ENCODE measurements at places on chromosomes 6 and 20.
A peak's percentile ranks its signal among the peaks of the same experiment; 100 is the strongest.

- no peak for DNase-seq
These were observed 89.0 kb downstream of the IPCEF1 start for GRCh38 chr6:154267508-154268106.

- DNase-seq, result no peak
These were observed 371 bp downstream of the HMGN4 start for GRCh38 chr6:26538572-26538902.

DNA sequence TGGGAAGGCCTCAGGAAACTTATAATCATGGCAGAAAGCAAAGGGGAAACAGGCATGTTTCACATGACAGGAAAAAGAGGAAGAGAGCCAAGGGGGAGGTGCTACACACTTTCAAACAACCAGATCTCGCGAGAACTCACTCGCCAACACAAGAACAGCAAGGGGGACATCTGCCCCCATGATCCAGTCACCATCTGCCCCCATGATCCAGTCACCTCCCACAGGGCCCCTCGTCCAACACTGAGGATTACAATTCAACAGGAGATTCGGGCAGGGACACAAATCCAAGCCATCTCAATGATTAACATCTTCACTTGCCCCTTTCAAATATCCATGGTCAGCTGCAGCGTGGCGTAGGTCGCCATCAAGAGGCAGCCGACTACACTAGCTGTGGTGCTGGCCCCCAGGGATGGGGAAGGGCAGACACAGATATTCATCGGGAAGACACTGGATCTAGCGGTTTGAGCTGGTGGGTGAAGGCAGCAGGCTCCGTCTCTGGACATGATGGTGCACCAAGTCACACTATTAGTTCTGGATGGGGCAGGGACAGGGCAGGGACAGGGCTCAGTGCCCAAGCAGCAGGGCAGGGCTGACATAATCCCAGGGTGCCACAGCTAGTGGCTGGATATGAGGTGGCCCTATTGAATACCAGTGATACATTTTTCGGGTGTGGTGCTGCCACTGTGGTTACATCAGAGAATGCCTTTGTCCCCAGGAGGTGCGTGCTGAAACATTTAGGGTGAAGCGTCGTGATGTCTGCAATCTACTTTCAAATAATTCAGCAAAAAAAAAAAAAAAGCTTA lies 31.6 kb downstream of the TUBB2B start:
- DNase-seq, result peak; percentile 43

- DNase-seq, result no peak
These were observed 24.5 kb upstream of the FAM135A start for GRCh38 chr6:70388814-70389213.

GRCh38 chr6:44943541-44943940 lies 384.6 kb upstream of the RUNX2 start:
- DNase-seq, result no peak

DNA sequence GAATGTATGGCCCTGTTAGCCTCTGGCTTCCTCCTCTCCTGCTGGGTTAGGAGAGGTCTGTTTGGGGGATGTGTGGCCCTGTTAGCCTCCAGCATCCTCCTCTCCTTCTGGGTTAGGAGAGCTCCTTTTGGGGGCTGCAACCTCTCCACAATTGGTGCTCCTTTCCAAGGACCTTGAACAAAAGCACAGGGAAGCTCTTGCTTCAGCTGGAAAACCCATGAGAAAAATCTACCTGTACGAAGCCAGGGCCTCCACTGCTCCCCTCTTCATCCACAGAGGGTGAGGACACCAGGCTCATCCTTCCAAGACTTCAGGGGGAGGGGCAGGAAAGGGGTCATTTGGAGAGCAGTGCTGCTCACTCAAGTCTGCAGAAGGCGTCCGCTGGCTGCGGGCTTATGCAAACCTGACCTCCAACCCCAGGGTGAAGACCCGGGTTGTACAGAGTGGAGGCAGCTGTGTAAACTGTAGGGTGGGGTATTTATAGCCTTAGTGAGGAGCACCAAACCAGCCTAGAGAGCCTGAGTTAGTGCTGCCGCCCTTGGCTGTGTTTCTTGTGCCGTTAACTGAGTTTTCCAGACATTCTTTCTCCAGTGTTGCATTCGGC lies 62.1 kb downstream of the SLC24A3 start:
- DNase-seq, result peak; percentile 81

- DNase-seq, result no peak
These were observed 59.0 kb downstream of the CTCFL start for GRCh38 chr20:57465943-57466342.

DNA sequence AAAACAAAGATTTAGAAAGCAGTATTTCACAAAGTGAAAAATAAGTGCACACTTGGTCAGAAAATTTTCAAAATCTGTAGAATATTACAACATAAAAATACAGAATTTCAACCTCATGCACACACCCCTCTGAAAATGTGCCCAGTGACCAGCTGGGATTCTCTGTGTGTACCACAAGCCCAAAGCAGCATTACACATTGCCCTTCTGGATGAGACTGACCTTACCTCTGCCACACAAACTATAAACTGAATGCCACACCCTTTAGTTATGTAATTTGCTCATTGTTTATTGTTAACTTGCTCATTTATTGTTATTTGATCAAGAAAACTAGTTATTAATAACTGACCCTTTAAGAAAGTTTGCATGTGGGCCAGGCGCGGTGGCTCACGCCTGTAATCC lies 303.0 kb downstream of the FOXC1 start:
- DNase-seq, result no peak

GRCh38 chr20:24784607-24785006 lies 164.5 kb upstream of the CST7 start:
- no peak for DNase-seq

DNA sequence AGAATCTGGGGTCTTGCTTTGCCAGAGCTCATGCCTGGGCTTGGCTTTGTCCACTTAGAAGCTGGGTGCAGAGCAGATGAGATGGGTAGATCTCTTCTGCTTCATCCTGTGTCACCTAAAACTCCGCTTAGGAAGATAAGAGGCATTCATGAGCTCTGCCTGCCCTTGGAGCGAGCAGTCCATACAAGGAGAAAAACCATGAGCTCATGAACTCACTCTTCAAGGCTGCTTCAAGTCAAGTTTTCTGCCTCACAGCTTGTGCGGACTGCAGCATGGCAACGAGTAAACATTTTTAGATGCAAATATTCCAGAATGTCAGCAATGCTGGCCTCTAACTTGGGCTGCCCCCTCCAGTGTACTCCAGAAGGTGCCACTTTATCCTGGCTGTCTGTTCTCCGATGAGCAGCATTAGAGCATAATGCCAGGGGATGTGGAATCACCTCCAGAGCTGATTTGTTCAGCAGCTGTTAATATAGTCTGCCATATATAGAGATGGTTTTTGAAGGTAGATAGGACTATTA lies 10.7 kb upstream of the UQCC2 start:
- no peak for DNase-seq

DNA sequence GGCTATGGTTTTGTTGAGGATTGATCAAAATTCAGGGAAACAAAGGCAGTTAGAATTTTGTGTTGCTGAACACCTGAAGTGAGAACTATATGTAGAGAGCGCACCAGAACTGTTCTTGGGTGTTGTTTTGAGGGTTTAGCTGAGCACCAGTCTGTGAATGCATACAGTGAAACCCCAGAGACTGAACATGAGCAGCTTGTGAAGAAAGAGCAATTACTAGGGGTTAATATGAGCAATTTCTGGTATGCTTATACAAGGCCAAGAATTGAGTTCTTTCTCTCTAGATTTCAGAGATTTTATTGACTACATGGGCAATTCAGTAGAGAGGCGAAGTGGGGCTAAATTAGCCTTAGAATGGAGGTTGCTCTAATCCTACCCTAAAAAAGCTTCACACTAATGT lies 93.9 kb downstream of the CD2AP start:
- DNase-seq, result no peak

DNA sequence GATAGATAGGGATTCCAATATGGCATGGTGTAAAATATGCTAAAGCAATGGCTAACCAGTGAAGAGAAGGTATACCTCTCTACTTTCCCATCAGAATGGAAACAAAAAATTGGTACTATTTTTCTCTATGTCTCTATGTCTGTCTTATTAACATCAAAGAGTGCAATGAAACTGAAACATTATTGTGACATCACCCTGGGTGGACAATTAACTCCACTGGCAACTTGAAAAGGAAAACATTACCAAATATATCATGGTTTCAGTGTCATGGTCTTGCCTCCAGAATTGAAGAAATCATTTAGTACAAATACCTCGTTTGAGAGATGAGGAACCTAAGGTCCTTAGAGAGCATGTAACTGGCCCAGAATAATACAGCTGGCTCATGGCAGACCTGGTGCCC lies 1132.5 kb upstream of the MAP3K7 start:
- DNase-seq, result no peak

DNA sequence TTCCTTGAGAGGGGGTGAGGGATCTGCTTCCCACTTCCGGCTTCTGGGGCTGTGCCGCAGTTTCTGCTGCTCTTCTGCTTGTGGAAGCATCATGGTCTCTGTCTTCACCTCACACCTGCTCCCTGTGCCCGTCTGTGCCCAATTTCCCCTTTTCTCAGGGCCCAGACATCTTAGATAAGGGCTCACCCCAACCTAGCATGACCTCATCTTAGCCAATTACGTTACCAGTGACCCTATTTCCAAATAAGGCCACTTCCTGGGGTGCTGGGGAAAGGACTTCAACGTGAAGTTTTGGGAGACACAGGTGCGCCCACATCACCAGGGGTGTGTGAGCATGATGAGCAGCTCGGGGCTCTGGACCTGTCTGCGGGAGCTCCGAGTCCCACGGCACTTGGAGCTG lies 20.7 kb upstream of the RBBP8NL start:
- DNase-seq, result no peak

- no peak for DNase-seq
These were observed 45.1 kb upstream of the FAM83D start for GRCh38 chr20:38880952-38881735.

DNA sequence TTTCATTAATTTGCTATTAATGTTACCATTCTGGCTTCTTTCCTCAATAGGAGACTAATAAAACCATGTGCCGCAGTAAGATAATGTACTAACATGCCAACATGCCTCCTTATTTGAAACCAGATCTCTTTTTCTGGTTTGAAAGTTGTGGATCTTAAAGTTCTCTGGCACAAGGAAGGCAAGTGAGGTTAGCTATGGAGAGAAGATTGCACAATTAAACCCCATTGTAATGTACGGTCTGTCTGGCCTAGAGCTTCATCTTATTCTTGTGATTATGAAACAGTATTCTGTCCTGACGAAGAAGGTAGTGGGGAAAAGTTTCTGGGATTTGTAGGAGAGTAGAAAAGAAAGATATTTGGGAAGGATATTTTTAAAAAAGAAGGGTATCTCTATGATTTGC lies 68.4 kb downstream of the EYA4 start:
- no peak for DNase-seq

DNA sequence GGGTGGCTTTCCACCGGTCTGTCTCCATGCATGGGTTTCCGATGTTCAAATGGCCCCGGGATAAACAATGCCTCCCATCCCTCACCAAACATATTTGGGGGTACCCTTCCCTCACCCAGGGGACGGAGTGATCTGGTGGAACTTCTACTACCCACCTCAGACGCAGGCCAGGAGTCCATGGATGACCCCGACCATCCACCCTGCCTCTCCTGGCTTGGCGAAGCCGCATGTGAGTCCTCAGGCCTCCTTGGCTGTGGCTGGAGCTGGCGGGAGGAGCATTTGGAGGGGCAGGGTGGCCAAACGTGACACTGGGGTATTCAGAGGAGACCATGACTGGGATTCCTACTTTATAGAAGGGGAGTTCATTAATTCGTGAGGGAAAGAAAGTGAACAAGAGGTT lies 45.9 kb upstream of the FRMD1 start:
- DNase-seq, result peak; percentile 2

GRCh38 chr6:5151955-5152401 lies 66.8 kb downstream of the PPP1R3G start:
- DNase-seq, result no peak

DNA sequence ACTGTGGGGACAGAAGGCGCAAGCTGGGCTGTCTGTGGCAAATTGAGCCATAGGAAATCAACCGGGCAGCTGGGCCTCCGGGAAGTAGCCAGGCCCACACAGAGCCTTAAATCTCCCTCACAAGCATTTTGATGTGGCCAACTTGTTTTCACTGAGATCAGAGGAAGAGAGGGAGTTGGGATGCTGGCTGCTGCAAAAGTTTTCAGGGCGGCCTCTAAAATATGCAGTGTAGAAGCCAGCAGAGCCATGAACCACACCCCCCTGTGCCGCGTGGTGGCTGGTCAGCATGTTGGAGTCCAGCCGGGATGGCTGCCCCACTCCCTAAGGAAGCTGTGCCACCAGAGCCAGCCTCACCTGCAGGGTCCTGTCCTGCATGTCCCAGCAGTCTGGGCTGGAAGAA lies 167.4 kb downstream of the CDC5L start:
- no peak for DNase-seq

DNA sequence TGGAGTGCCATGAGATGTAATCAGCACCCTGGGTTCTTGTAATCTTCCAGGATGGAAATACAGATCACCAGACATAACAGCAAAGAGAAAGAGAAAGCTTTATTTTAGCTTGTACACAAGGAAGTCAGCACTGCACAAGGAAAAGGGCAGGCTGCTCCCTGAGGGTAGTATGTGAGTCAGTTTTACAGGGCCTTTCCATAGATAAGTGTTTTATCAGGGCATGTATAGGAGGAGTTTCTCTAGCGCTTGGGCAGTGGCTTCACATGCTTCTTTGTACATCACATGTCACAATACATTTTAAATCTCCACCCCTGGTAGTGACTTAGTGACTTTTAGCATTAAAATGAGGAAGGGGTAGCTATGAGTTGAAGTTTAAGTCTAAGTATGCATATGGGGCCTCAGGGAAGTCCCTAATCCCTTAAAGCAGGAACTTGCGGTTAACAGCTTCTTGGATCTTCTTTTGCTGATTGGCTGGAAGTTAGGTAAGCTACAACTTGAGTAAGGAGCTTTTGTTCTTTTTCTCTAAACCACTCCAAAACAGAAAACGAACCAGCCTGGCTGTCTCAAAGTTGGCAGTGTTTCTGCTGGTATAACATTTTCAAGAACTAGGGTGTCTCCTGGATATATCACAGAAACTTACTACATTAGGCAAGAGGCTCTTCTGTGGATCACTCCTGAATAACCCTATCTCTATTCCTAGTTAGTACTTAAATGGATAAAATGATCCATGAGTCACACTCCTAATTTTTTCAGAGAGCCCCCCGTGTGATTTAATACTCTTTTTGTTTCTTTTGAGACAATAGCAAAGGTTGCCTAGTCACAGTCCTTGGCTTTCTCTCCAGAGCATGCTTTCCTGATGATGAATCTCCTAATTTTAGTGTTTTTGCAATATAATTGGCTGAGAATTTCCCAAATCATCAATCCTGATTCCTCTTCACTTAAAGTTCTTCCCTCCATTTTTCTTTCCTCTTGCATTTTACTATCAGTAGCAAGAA lies 60.2 kb downstream of the MRAP2 start:
- DNase-seq, result no peak

DNA sequence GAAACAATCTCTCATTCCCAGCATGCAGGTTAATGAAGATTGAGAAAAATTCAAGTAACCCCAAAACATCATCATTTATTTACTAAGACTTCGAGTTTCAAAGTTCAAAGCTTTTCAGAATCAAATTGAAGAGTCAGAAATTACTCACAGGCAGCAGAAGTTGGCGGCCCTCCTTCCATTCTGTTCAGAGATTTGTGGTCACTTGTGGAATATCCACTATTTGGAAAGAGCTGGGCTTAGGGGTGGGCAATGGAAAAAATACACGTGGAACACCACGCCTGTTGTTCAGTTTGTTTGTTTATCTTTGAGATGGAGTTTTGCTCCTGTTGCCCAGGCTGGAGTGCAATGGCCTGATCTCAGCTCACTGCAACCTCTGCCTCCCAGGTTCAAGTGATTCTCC lies 108.6 kb upstream of the NAA20 start:
- DNase-seq, result no peak

GRCh38 chr20:63057171-63058117 lies 50.7 kb upstream of the BHLHE23 start:
- no peak for DNase-seq

All from testis (tissue), 5 donors.